ENCODE measurements at places on chromosomes 3 and 15.

GRCh38 chr3:175046601-175047000, 187.5 kb downstream of the NAALADL2 start:
- DNase-seq: no peak

- no peak for DNase-seq
Measured at GRCh38 chr15:82648257-82649103, 1.3 kb upstream of the CPEB1 start.

GRCh38 chr3:29804044-29804443, 523.2 kb downstream of the RBMS3 start:
- DNase-seq: no peak

- DNase-seq: no peak
Measured at GRCh38 chr3:177578488-177578887, 381.2 kb upstream of the TBL1XR1 start.

- no peak for DNase-seq
Measured at GRCh38 chr15:73923488-73924164, 2.6 kb upstream of the LOXL1 start.

DNA sequence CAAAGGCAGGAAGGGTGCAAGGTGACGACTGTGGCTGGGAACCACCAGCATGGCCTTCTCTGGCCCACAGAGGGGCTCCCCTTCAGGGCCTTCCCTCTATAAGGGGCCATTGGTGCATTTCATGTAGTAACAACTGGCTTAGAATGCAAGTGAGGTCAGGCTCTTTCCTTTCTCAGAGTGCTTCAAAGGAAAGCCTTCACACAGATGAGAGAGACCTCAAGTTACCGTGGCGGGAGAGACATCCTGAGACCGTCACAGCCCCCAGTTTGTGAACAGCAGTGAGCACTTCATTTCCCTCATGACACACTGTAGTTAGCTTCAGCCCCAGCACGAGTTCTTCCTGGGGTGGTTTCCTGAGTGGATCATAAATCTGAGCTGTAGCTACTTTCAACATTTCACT, 96.6 kb upstream of the LIMD1 start:
- no peak for DNase-seq

- DNase-seq: no peak
Measured at GRCh38 chr3:190169877-190170276, 49.2 kb upstream of the P3H2 start.

DNA sequence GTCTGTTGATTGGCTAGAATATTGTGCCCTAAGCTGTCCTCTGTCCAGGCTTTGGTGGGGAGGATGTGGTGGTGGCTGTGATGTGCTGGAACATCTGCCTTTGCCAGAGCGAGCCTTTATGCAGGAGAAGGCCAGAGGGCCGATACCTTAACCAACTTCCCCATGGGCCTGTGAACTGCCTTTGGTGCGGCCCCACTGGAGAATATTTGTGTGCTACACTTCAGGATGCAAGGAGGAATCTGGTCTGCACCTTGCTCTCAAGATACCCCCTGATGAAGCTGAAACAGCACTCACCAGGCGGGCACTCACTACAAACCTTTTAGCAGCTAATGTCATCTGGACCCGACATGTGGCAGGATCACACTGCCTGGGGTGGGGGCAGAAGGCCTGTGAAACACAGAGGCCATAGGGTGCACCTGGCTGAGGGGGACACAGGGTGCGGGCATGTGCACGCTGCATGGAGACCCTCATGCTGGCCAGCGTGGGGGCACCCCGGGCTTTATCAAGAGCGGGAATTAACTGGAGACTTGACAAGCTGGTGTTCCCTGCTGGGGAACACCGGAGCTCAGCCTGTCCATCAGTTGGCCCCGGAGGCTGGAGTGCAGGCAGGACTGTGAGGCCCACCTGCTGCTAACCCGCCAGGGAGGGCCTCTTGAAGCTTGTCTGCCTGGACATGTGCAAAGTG, 16.4 kb downstream of the PRR23E start:
- no peak for DNase-seq

Measured in BJ (cell line).